GM04504 (cell line): ENCODE measurements at places on chromosomes 13 and 19.

- no peak for DNase-seq
These were observed 1.1 kb downstream of the ARL11 start for GRCh38 chr13:49629196-49629938.

DNA sequence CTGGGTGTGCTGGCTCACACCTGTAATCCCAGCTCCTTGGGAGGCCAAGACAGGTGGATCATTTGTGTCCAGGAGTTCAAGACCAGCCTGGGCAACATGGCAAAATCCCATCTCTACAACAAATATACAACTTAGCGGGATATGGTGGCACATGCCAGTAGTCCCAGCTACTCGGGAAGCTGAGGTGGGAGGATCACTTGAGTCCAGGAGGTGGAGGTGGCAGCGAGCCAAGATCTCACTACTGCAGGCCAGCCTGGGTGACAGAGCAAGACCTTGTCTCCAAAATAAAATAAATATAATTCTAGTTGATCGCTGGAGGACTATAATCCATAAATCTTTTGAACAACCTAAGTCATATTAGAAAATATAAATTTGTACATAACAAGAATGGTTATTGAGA, 1061.5 kb upstream of the PCDH9 start:
- DNase-seq: no peak

DNA sequence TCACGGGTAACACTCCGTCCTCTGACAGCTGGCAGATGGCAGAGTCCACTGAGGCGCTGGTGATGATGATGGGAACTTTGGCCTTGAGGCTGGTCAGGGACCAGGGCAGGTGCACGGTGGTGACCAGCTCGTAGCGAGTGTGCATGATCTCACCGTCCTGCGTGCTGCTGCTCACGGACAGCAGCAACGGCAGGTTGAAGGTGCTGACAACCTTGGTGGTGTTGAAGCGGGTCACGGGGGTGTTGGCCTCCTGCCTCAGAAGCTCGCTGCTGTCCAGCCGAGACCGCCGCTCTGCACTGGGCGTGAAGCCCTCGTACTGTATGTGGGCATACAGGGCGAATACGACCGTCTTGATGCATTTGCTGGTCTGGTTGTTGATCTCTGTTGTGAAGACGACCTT, 11.6 kb downstream of the ARRDC5 start:
- DNase-seq: no peak

- no peak for DNase-seq
These were observed 22.7 kb downstream of the POP4 start for GRCh38 chr19:29628661-29629385.

- DNase-seq: no peak
These were observed 118.6 kb downstream of the DLEU7 start for GRCh38 chr13:50724913-50725312.

- DNase-seq: peak; percentile 45
These were observed 3.2 kb downstream of the ELAVL1 start for GRCh38 chr19:8001995-8002849.

DNA sequence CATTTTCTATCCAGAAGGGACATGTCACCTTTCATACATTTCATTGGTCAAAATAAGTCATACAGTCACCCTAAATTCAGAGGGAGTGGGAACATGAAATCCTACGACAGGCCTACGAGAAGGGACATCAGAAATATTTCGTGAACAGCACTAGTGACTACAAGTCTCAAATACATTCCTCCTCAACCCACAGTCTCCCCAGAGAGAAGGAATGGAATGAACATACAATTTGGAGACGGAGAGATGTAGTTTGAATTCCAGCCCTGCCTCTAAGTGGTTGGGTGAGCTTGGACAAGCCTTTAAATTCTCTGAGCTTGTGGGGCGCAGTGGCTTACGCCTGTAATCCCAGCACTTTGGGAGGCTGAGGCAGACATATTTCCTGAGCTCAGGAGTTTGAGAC, 9.9 kb downstream of the SERTM1 start:
- DNase-seq: no peak

DNA sequence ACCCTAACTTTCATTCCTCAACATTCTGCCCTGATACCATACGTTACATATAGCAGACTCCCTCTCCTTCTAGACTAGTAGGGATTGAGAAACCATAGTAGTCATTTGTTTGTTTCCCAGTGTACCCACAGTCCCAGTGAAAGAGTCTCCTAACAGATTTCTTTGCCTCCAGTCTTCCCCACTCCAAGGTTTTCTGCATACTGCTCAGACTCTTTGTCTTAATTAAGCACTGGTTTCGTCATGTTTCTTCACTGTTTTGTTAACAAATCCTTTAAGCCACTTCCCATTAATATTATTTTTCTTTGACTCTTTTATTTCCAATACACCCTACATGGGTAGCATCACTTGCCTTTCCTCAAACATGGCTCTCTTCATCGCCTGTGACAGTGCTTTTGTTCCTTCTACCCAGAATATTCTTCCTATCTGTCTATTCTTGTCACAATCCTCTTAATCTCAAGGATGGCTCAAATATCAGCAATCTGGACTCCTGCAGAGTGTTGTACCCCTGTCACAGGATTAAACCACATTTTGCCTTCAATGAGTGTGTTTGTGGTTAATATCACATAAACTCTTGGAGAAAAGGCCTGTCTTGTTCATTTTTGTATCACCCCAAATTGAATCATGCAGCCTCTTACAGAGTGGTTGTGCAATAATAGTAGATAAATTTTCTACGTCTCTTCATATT, 92.7 kb upstream of the KLF12 start:
- no peak for DNase-seq

- DNase-seq: no peak
These were observed 22.1 kb downstream of the WTIP start for GRCh38 chr19:34503531-34504272.

- DNase-seq: no peak
These were observed 22.3 kb upstream of the GPR183 start for GRCh38 chr13:99329477-99329876.

- no peak for DNase-seq
These were observed 1.4 kb downstream of the PSMD8 start for GRCh38 chr19:38375748-38376147.

DNA sequence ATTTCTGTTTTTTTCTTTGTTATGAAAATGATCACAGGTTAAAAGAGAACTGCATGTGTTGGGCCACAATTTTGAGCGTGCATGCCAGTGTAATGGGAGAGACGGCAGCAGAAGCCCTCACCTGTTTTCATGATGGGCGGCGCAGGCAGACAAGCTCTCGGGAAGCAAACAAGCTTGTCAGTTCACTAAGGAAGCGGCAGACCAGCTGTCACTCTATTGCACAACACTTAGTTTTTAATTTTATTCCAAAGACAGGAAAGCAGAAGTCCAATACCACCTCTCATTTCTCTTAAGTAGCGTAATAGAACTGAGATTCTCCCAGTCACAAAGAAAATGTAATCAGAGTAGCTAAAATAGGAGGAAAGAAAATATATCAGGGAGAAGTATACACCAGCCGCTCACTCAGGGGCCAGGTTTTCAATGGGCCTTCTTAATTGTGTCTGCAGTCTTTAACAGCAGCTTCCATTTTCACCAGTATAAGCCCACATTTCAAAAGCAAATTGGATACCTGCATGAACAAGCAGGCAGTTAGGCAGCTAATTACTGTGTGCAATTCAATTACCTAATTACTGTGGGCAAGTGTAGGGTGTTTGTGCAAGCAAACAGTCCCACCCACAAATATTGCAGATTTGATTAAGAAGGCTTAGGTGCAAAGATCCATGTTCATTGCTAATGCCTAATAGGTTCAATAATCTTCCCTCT, 711.4 kb downstream of the DIAPH3 start:
- DNase-seq: no peak

DNA sequence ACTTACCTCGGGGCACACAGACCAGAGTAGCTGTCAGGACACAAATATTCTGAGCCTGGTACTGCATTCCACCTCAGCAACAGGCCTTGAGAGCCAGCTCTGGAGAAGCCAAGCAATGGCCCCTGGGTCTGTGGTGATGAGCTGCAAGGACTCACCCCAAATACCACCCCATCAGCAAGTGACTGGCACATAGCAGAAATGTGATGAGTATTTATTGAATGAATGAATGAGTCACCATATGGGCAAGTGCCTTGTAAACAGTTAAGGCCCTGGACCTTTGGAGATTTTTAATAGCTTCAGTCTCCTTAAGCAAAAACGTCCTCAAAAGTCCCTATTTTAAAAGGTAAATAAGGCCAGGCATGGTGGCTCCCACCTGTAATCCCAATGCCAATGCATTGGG, 18.2 kb downstream of the GSX1 start:
- no peak for DNase-seq

DNA sequence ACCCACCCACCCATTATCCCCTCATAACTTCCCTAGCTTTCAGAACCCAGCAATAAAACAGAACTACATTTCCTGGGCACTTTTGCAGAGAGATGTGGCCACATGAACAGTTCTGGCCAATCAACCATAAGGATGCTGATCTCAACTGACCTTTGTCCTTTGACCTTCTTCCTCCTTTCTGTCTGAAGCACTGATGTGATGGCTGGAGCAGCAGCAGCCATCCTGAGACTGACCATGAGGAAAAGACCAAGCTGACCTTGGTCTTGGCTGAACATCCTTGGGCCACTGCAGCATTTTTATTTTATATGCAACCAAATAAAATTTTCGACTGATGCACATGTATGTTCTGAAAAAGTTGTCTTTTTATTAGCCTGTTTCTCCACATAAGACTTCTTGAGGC, 33.1 kb upstream of the CACNA1A start:
- no peak for DNase-seq

DNA sequence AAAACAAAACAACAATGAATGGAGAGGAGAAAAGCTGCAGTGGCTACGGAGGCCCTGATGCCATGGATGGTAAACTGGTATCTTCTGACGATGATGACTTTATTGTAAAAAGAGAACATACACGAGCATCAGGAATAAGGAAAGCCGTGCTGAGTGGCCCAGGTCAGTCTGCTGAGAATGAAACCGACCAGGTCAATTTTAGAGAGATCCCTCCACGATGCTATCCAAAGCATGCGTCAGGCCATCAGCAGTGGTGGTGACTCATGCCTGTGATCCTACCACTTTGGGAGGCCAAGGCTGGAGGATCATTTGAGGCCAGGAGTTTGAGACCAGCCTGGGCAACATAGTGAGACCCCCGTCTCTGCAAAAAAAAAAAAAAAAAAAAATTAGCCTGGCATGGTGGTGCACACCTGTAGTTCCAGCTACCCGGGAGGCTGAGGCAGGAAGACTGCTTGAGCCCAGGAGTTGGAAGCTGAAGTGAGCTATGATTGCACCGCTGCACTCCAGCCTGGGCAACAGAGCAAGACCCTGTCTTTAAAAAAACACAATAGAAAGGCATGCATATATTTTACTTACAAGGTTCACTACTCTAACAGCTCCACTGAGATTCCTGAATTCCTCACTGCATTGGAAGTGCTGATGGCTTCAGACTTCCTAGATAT, 62.3 kb downstream of the GADD45B start:
- DNase-seq: no peak

DNA sequence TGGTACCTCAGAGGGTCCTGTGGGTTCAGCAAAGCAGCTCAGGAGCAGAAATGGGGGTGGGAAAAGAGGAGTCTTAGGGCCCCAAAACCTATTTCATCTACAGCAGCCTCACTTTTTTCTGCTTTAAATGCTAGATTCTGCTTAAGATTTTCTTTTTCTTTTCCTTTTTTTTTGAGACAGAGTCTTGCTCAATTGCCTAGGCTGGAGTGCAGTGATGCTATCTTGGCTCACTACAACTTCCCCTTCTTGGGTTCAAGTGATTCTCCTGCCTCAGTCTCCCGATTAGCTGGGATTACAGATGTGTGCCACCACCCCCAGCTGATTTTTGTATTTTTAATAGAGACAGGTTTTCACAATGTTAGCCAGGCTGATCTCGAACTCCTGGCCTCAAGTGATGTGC, 30.7 kb upstream of the WDFY2 start:
- DNase-seq: no peak

GRCh38 chr19:33826521-33826920, 29.9 kb downstream of the KCTD15 start:
- DNase-seq: no peak

GRCh38 chr19:7560255-7560654, 24.7 kb downstream of the PNPLA6 start:
- no peak for DNase-seq

GRCh38 chr13:33931397-33932311, 113.7 kb downstream of the RFC3 start:
- peak; percentile 32 for DNase-seq

GRCh38 chr19:48961051-48961649, 4.0 kb upstream of the FTL start:
- no peak for DNase-seq

DNA sequence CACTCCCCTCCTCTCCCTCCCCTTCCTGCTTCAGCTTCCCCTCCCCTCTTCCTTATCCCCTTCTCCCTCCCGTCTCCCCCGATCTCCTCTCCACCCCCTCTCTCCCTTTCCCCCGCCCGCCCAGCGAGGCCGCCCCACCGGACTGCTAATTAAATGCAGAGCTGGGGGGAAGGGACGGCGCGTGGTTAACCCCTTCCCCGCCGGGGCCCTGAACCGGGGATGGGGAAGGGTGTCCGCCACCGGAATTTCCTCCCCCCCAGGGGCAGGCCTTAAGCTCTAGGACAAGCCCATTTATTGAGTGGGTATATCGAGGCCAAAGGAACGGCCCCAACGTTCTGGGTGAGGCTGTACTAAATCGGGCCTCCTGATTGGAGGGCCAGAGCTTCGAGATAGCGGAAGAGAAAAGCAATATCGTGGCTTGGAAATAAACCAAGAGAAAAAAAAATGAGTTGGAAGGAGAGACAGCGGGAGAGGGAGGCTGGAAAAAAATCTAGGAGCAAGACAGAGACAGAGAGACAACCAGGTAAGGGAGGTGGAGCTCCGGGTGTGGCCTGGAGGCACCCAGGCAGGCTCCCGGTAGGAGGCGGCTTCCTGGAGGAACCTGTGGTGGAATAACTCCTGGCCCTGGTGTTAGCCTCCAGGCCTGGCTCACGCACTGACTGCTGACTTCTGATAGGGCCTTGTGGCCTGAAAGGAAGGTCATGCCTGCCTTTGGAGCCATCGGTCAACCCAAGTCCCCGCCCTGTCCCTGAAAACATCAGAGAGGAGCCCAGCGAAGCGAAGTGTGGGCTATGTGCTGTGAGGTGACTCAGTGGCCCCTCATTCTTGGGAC, 11.6 kb upstream of the JUND start:
- no peak for DNase-seq

DNA sequence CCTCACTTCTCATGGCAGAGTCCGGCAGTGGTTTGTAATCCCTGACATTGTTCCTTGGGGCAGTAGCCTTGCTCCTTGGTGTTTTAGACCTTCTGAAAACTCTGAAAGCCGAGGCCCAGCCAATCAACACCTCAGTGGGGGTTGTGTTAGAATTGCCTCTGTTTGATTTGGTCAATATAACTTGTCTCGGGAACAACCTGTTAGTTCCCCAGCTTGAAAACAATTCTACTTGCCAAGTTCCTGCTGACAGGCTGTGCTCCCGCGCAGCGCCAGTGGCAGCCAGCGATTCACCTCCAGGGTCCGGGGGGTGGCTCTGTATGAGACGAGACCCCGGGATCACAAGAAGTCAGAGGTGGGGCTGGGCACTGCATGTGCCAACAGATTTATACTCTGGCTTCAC, 81.4 kb upstream of the MEDAG start:
- no peak for DNase-seq

GRCh38 chr13:73602295-73602694, 531.9 kb downstream of the KLF12 start:
- no peak for DNase-seq
